ENCODE measurements at places on chromosomes 5 and 9.

DNA sequence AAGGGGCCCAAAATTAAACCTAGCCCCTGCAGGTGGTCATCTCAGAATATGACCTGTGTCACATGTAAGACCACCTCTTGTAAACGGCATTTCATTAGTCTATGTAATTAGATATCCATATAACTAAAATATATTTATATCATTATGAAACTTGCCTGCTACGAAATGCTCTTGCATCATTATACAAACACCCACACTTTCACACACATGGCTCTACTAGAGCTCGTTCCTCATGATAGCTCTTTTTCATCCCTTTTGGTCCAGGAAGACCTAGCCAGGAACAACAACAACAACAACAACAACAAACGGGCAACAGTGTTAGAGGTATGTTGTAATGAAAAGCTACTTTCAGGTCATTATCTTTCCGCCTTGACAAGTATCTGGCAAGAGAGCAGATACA lies 58.6 kb downstream of the LHFPL2 start:
- no peak for DNase-seq

DNA sequence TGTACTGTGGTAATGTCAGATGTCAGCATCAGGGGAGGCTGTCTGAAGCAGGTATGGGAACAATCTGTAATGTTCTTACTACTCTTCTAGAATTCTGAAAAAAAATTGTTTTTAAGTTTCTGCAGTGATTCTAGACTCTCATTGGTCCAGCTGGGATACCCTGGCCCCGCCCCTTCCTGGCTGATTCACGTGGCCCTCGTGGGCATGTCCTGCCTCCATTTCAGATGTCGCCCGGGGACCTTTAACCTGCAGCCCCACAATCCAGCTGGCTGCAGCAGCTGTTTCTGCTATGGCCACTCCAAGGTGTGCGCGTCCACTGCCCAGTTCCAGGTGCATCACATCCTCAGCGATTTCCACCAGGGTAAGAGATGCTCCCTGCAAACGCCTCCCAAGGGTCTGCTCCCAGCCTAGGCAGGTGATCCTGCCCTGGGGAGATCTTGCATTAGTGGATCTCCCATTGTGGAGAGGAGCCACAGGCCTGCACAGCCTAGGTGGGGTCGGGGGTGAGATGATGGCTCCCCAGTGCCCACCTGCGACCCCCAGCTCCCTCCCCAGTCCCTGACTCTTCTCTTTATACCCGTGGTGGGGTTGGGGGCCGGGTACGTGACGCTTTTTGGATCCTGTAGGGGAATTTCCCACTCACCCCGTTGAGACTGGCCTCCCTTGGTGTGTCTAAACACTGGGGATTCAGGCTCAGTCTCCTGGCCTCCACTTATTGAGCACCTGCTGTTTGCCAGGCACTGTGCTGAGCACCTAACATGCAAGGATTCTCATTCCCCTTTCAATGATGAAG lies 36.5 kb downstream of the LAMC3 start:
- DNase-seq, result no peak

- DNase-seq, result no peak
Measured at GRCh38 chr5:86974955-86975354, 292.7 kb upstream of the RASA1 start.

DNA sequence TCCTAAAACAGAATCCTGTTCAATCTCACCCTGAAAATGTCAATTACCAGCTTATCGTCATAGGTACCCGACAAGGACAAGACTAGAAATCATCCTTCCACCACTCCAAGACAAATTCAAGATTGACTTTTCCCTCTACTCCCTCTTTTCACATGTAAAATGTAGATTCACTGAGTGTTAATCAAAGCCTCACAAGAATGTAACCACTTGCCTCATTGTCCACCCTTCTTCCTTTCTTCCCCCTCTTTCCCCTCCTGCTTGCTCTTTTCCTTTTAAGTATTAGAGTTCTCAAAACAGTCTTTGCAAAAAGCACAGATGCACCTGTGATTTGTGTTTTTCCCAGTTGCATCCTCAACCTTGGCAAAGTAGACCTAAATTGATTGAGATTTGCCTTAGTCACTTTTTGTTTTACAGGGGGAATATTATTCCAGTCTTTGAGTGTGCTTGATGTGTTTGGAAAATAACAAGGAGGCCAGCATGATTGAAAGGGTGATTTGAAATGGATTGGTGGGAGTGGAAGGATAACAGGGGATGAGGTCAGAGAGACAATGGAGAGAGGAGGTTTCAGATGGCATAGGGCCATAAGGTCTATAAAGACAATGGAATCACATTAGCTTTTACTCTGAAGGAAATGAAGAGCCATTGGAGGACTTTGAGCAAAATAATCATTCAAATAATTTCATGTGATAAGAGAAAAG lies 231.3 kb upstream of the TYRP1 start:
- DNase-seq, result no peak

DNA sequence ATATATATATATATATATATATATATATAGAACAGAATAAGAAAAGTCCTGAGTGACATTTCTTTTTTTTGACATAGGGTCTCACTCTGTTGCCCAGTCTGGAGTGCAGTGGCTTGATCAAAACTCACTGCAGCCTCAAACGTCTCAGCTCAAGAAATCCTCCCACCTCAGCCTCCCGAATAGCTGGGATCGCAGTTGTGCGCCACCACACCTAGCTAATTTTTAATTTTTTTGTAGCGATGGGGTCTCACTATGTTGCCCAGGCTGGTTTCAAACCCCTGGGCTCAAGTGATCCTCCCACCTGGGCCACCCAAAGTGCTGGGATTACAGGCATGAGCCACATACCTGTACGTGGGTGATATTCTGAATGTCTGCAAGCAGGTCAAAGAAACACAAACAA lies 48.3 kb downstream of the SPRY4 start:
- DNase-seq, result no peak

DNA sequence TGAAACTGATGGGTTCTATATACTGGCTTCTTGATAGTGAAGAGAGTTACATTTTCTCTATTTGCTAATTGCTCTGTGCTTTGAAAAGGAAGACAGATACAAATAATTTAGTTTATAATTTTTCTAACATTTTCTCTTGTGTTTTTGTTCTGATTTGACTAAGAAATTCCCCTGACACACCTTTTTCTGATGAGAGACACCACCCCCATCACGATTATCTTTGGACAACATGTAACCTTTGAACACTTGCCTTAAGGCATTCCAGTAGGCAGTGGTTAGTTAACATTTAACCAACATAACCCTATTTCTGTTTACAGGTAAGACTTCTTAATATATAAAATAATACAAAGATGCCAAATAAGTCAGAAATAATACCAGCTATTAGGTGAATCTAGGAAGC lies 4.1 kb upstream of the PTBP3 start:
- DNase-seq, result no peak

- DNase-seq, result no peak
Measured at GRCh38 chr5:10964806-10965205, 203.8 kb upstream of the DAP start.

- DNase-seq, result no peak
Measured at GRCh38 chr5:10750909-10751308, 10.1 kb downstream of the DAP start.

- no peak for DNase-seq
Measured at GRCh38 chr5:147831465-147831864, at the start of gene SPINK1. SPINK1 (minus strand) TSS chr5:147831671; CDS start chr5:147831577, 94 bp downstream.

DNA sequence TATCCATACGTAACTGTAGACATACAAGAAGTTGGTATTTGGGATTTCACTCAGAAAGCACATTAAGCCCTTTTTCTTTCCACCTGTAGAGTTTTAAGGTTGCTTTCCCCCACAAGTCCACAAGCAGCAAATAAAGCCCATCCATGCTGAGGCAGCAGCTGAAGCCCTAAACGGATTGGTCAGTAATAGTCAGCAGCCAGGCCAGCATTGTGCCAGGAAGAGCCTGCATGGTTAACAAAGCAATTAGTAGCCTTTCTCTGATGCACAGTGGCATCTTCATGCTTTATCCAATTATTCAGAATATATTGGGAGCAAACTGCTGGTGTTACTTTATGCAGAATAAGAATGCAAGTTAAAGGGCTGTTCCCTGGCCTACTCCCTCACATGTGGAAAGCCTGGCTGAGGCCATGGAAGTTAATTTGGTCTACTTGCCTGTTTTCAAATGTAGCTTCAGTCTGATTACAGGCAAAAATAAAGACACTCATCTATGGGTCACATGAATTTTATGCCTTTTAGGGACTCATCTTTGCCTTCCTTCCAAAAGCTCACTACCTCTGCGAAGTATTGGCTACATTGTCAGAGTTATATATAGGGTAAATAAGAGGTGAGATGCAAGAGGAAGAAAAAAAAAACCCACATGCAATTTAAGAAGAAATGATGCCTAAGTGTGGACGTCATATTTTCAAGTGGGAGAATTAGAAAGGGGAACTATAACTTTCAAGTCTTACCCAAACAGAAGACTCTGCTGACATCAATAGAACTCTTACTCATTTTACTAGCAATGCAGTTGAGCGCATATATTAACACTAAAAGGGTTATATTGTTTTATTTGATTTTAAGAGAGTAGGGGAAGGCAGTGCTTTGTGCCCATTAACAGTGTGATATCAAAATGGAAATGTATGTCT lies 15.9 kb downstream of the EBF1 start:
- DNase-seq, result no peak

GRCh38 chr5:100275631-100276030 lies 259.5 kb upstream of the FAM174A start:
- no peak for DNase-seq

DNA sequence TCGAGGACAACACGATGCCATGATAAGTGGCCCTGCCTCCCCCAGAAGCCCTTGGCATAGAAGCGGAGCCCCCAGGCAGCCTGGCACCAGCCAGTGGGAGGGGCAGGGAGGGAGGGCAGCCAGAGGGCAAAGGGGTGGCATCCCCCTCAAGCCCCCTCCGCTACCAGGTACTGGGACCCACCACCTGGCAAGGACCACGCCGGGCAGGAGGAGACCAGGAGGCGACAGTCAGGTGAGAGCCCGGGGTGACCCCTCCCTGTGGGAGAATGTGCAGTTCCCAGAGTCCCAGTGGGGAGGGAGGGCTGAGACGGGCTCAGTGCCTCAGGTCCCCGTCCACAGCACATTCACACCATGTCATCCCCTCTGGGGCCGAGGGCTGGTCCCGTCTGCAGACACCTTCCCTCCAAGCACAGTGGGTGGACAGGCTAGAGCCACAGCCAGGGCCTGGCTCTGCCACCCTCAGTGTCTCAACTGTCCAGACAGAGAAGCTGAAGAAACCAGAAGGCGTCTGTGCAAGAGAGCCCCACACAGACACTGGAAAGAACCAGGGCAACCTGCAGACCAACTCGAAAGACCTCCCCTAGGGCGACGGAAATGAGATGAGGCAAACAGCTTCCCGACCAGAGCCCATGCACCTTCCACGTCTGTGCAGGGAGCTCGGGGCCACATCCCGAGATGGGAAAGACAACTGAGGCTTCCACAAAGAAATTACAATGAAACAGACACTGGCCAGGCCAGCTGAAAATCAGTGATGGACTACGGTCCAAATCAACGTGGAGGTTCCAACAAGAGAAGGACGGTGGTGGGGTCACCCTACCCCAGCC lies 11.1 kb downstream of the BRD3 start:
- no peak for DNase-seq

- no peak for DNase-seq
Measured at GRCh38 chr5:40494631-40495236, 185.0 kb upstream of the PTGER4 start.

DNA sequence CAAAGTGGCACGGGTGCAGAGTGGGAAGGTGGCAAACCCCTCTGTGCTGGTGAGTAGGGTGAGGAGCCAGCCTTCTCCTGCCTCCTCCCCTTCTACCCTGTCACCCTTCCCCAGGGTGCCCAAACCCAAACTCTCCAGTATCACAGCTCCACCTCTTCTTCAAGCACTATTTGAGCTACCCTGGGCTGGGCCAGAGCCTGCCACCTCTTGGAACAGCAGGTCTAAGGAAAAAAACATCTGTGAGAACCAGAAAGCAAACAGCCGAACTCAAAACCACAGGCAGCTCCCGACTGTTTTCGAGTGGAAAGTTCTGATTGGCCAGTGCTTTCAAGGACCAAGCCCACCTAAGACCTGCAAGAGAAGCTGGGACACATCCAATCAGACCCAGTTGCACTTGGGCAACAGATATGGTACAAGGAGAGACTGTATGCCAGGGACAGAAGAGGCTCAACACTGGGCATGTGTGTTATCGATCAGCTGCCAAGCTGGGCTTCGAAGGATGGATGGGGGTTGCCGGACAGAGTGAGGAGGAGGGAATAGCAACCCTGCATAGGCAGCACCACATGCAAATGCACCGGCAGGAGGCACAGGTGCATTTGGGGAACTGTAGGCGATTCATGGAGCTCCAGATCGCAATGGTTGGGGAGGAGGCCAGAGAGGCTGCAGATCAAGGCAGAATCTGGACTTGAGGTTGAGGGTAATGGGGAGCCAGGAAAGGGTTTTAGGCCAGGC lies 19.7 kb downstream of the ACSL6 start:
- DNase-seq, result no peak

DNA sequence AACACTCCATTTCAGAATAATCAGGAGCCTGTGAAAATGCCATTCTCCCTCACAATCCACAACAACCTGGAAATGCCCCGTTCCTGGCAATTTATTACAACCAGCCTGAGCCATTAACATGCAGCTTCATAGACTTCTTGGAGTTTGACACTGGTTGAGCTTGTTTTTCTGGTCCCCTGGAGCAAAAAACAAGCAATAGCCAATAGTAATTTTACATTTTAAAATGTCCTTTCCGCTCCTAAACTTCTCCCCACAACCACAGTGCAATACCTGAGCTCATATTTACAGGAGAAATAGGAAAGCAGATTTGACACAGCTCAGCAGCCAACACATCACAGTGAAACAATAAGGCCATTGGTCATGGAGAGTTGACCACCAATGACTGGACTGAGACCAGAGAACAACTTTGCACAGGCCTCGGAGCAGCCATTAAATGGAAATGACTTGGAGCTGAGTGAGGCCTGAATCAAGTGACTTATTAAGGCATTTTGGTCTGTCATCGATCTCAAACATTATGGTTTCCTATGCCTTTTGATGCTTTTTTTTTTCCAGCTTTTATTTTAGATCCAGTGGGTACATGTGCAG lies 73.0 kb downstream of the ENC1 start:
- DNase-seq, result no peak

- DNase-seq, result no peak
Measured at GRCh38 chr5:76590027-76590426, 33.2 kb downstream of the F2RL2 start.
